ENCODE measurements at places on chromosomes 3 and 15.

- DNase-seq: no peak
These were observed 21.1 kb downstream of the C3orf62 start for GRCh38 chr3:49255718-49256511.

DNA sequence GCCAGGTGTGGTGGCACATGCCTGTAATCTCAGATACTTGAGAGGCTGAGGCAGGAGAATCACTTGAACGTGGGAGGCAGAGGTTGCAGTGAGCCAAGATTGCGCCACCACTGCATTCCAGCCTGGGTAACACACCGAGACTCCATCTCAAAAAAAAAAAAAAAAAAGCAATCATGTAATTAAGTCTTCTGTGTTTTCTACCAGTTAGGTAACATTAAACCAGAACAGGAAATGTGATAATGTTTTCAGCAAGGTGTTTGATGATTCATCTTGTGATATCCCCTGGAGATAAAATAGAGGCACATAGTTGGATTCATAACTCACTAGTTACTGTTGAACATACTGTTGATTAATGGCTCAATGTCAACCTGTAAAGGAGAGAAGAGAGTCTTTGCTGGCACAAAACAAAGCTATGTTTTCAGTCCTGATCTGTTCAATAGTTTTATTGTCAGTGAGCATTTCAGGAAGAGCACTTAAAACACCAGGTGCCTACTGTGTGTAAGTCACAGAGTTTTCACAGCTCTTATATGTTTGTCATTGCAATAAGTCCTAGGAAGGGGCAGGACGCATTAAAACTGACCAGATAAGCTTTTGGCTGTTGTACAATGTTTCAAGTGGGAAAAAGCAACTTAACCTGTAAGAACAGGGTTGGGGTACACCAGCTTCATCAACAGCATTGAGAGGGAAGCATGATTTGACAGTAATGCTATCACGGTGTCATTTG is 19.5 kb downstream of the DNAJB11 start:
- DNase-seq: peak; percentile 43

- no peak for DNase-seq
These were observed 788.2 kb upstream of the ALCAM start for GRCh38 chr3:104578558-104578957.

DNA sequence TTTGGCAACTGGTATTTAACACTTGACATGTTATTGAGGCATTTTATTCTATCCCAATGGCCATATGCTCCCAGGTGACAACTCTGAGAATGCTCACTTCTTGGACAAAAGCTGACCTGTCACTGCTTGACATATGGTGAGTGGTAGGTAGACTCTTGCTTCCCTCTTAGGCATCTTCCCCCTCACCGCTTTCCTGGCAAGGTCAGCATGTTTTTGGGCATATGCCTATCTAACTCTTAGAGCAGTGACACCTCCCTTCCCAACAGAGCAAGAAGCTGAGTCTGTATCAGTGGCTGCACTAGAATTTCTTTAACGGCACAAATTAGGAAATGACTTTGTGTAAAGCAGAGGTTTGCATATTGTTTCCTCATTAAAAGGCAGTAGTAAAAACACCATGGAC is 300.7 kb downstream of the OXSM start:
- no peak for DNase-seq

DNA sequence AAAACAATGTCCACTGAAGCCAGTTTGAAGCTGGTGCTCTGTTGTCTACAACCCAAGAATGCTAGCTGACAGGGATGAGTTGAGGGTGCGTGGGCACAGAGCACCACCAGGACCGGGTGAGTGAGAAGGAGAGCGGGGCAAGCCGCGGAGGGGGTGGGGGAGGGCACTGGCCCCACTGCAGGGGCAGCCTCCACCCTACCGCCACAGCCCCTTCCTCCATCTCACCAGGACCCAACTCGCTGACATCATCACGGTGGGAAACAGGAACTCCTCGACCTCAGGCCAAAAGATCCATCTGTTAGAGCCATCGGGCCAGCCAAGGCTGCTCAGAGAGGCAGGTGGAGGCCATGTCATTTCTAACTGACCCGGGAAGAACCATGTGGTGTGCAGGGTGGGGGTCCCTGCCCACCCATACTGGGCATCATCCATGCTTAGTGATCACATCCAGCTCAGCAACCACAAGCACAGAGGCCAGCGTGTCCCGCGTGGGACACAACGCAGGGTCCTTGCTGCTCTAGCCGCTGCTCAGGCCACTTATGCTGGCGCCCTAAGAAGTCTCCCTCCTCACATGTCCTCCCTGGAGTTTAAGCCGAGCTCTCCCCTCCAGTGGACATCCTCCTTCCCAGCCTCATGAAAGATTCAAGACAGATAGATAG is 57.6 kb upstream of the GATA2 start:
- DNase-seq: no peak

DNA sequence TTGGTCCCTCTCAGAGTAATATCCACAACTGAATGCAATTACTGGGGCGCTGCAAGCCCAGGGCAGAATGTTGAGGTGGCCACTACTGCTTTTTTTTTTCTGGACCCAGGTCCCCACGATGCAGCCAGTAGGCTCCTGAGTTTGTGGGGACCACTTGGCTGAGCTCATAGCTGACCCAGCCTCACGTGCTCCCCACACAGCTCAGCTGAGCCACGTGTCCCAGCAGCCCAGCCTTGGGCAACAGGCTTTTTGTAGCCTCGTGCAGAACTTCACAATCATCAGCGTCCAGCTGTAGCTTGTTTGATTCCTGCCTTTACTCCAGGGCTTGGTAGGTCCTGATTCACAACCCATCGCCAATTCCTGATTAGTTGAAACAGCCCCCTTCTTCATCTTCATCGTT is 117.3 kb downstream of the ETFA start:
- DNase-seq: no peak

DNA sequence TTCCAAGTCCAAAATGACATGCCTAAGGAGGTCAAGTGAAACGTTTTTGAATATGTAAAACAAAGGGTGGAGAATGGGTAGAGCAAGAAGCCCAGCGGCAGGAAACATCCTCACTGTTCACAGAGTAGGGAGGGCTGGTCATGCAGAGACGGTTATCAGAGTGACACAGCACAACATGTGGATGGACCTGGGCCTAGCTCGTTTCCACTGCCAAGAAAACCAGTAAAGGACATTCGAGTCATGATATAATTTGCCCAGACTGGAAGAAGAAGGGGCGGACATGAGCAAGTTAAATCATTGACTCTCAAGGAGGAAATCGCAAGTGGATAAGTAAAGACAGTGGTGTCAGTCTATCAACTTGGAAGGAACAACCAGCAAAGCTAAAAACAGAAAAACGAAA is 89.3 kb downstream of the LRIG1 start:
- no peak for DNase-seq

DNA sequence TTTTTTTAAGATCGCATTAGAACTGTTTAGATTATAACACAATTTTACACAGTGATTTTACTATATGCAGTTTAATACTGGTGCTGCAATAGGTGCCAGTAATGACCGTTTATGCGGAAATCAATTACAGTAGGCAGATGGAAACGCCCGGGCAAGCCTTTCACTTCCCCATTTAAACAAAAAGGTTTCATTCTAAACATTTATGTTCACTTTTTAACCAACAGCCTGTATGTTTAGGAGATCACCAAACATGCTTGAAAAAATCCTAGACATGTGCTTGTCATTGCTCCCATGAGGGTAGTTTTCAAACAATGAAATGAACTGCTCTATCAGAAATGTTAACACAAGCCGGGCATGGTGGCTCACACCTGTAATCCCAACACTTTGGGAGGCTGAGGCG is 2.7 kb downstream of the BNIP2 start:
- DNase-seq: peak; percentile 49

- DNase-seq: no peak
These were observed 262.7 kb upstream of the GADL1 start for GRCh38 chr3:31157047-31157694.

GRCh38 chr15:42206406-42206805 is 1.7 kb downstream of the VPS39 start:
- DNase-seq: no peak

DNA sequence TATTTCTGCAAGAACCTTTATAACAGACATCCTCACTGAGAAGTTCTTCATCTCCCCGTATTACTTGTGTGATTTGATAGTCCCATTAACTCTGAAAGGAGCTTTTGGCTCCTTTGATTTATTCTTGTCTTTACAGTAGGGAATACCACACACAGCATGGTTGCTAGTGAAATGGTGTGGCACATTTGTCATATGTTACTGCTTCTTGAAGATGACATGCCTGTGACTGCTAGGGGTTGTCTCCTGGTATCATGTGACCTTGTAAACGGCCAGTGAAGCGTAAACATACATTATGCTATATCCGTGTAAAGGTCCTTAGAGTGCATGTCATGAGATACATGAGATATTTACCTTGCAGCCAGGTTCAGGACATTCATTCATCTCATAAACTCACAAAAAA is 197.9 kb downstream of the RYR3 start:
- no peak for DNase-seq

GRCh38 chr3:180018543-180018942 is 18.2 kb downstream of the PEX5L start:
- DNase-seq: no peak

- DNase-seq: no peak
These were observed 2.5 kb upstream of the HHLA2 start for GRCh38 chr3:108293858-108294257.

DNA sequence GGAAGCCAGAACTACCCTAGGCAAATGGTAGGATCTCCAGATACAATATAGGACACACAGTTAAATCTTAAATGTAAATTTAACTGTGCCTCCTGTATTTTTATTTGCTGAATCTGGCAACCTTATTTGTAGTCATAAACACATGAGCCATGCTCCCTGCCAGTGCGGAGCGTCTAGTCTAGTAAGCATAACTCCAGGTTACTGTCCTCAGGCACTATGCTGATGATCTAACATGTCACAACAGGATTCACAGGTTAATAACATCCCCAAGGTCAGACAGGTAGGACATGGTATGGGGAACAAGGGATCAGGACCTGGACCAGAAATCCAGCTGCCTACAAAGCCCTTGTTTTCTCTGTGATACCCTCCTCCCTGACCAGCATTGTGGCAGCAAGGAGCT is 305.1 kb downstream of the CACNA2D3 start:
- DNase-seq: no peak

DNA sequence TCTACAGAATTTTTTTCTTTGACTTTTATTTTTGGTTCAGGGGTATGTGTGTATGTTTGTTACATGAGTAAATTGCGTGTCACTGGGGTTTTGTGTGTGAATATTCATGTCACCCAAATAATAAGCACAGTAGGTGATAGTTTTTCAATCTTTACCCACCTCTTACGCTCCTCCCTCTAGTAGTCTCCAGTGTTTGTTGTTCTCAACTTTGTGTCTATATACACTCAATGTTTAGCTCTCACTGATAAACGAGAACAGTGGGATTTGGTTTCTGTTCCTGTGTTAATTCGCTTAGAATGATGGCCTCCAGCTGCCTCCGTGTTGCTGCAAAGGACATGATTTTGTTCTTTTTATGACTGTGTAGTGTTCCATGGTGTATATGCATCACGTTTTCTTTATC is 54.4 kb downstream of the MEF2A start:
- no peak for DNase-seq

DNA sequence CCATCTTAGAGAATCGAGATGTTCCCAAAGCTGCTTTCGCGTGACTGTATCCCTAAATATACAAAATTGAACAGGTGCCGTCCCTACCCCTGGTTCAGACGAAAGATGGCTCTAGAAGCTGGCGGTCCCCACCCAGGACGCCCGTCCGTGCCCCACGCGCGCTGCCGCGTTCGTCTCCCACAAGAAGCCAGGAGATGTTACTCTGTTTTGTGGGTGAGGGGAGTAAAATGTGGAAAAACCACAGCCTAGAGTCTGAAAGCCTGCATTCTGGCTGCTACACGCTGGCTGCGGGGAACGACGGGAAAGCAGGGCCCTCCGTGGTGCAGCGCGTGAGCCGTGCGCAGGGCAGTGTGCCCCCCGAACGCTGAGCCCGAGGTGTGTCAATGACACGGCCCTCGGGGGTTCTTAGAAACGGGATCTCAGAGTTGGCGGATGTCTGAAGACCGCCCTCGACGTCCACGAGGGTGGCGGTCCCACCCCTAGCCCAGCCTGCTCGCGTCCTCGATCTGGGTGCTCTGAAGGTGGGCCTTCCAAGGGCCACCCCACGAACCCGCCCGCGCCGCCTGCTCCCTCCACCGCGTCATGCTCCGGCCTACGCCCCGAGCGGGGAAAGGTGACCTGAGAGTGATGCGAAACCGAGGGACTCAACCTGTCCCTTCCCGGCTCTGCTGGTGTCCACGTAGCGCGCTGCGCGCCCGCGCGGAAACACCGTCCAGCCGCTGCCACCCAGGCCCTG is 95.6 kb downstream of the OCA2 start:
- DNase-seq: no peak

DNA sequence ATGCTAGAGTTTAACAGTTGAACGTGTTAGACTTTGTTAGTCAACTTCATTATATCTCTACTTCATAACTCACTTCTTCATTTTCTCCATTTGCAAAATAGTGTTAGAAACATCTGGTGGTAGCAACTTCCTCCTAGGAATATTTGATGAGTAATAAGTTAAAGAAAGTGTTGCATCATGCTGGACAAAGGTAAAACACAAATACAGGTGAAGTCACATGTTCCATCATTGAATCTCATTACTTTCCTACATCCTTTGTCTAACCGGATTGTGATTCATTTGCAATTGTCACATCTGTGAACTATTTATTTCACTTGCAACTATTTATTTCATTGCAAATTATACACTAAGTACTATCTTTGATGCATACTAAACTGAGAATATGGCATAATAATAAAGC is 186.5 kb downstream of the TUSC7 start:
- DNase-seq: no peak

- DNase-seq: no peak
These were observed 16.5 kb upstream of the HEG1 start for GRCh38 chr3:125072301-125072700.

- peak; percentile 31 for DNase-seq
These were observed 27.6 kb downstream of the XYLB start for GRCh38 chr3:38374221-38374620.

DNA sequence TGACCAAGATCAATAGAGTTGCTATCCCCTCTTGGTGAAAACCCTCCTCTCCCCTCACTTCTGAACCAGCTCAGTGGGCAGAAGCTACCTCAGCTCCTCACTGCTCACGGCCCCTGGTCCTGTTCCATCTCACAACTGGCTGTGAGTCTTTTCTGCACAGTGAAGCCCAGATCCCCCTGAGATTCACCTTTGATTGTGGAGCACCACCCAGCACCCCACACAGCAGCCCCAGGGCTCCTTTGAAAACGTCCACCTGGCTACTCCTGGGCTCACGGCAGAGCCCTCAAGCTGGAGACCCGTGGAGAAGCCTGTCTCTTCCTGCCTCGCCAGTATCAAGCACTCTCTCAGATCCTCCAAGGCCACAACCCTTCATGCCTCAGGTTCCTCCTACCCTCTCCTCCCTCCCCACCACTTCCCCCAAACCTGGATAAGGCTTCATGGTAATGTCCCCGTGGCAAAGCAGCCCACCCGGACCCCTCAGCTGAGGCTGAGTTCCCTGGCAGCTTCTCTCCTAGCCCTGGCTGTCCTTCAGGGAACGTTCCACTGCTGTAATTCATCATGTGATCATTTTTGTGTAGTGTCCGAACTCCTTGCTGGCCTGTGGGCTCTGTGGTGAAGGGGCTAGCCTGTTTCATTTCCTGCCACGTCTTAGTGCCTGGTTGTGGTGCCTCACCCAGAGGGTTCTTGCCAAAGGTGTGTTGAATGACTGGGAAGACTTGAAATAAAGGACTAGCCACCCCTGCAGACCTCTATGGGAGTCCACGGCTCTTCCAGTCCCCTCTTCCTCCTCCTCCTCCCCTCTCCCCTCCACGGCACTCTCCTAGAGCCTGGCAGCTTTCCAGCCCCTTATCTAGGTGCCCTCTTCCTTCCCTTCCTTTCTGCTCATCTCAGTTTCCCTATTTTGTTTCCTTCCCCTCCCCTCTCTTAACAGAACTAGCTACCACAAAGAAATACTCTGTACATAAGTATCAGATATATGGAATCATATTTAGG is 44.5 kb downstream of the KY start:
- no peak for DNase-seq
